ENCODE measurements at places on chromosomes 3 and 15. TPM values are rescaled to one million over a fixed set of nuclear protein-coding genes. Genes with fewer than 3 reads are reported as not detected.

DNA sequence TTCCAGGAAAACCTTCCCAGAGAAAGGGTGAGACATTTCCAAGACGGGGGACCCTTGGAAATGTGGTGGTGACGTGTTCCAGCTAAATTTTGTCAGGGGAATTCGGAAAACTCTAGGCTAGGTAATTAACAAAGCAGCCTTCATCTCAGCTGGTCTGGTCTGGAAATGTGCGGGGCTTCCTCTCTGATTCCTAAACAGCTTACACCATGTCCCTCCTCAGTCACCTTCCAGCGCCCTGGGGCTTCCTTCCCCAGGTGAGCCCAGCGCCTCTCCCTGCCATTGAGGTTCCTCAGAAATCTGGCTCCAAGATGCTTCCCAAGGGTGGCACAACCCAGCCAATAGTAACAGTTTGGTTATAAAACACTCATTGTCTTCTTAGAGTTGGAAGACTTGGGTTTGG, 571 bp downstream of the ACAD9 start:
- no peak for DNase-seq

DNA sequence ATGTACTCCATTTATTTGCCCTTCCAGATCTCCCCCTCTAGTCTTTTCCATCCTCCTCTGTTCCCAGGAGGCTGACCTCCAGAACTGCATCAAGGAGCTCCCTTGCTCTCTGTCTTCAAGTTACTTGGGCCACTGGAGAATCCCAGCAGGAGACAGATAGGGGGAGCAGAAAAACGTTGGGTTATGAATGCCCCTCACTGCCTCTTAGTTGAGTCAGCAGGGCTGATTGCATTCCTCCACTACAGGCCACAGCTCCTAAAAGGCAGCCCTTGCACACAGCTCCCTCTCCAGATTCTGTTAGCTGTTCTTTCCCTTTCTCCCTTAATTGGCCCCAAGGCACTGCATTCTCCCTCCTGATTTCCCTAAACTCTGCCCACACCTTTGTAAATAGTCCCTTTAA, 12.4 kb upstream of the CEP152 start:
- no peak for DNase-seq

GRCh38 chr3:170044795-170045244, 7.0 kb downstream of the GPR160 start:
- DNase-seq = peak; percentile 11

- no peak for DNase-seq
Measured at GRCh38 chr15:70505936-70506912, 257.1 kb downstream of the UACA start.

DNA sequence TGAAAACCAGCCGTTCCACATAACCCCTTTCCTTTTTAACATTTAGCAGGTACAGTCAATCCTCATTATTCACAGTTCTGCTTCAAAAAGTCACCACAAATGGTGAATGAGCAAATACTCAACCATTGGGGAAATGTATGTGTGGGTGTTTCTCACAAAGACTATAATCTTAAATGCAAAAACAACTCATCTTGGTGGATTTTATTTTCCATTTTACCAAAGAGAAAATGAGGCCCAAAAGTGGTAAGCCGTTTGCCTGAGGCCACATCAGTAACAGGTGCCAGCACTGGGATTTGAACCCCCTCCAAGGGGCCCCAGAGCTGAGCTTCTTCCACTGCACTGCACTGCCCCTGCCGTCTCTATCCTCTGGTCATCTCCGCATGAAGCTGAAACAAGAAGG, 208.8 kb downstream of the OSBPL10 start:
- no peak for DNase-seq

GRCh38 chr15:77070180-77070494, 772 bp downstream of the TSPAN3 start:
- DNase-seq = no peak

GRCh38 chr3:12780751-12781150, 15.7 kb upstream of the CAND2 start:
- DNase-seq = peak; percentile 20

- DNase-seq = no peak
Measured at GRCh38 chr3:95994338-95994737, 820.1 kb upstream of the EPHA6 start.

DNA sequence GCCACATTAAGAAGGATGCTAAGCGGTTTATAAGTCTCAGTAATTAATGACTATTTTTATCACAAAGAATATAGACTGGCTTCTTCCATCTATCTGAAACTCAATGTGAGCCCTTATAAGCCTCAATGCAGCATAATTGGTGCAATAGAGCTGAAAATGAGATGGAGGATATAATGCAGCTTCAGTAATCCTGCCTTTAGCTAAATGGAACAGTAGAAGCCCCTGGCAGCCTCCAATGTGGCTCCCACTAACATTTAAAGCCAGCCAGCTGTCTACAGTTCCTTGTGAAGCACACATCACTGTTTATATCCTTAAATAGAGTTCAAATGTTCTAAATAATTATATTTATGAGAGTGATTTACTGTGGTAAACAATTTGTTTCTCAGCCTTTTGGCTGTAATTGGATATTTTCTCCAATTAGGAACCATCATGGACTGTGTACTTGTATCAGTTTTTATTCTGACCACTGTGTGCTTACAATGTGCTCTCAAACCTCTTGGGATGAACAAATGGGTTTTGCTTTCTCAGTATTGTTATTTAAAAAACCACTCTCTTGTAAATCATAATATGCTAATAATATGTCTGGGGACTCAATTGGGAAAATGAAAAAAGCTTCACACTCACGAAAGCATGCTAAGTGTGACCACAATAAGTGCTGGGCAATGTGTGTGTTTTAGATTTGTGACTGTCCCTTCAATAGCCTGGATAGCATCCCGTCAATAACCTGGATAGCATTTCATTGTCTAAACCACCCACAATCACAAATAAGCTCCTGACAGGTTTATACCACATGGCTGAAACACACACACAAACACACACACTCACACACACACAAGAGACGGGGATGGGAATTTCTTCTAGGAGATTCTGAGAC, 366.6 kb downstream of the GBE1 start:
- no peak for DNase-seq

- DNase-seq = no peak
Measured at GRCh38 chr3:11230125-11230524, 42.1 kb upstream of the ATG7 start.

DNA sequence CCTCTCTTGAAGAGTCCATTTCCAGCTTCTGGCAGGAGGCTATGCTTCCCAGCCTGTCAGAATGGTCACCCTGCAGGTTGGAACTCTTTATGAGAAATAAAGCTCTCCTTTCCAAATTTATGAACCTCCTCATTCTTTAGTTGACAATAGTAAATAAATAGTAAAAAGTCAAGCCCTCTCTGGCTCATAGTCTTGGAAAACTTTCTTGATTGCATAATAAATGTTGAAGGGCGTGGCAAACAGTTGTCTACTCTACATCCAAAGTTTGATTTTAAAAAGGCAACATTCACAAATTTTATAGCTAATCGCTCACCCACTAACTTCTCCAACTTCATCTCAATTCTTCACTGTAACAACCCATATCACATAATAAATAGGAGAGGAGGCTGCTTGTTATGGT, 58.8 kb downstream of the MCF2L2 start:
- DNase-seq = no peak

DNA sequence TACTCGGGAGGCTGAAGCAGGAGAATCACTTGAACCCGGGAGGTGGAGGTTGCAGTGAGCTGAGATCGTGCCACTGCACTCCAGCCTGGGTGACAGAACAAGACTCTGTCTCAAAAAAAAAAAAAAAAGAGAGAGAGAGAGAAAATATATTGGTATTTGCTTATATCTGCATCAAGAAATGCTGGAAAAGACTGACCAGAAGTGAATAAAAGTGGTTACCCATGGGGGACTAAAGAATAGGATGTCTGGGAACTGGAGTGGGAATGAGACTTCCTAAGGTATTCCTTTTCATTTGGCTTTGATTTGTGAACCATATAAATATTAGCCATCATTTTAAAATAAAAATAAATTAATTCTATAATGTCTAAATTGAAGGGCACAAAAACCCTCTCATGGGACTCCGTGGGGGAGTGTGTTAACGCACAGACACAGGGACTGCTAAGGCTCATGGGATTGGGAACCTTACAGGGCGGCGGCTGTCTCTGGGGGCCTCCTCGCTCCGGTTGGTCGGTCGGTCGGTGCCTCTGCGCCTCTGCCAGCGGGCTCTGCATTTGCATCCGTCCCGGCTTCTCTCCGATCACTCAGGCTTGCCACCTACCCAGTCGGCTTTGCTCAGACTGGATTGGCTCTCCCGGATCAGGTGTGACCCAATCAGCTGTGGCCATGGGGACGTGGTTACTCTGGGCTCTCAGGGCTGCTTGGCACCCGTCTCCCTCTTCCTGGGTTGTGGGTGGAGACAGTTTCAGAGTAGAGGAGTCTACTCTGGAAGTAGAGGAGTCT, 12.7 kb upstream of the TSPAN3 start:
- no peak for DNase-seq

DNA sequence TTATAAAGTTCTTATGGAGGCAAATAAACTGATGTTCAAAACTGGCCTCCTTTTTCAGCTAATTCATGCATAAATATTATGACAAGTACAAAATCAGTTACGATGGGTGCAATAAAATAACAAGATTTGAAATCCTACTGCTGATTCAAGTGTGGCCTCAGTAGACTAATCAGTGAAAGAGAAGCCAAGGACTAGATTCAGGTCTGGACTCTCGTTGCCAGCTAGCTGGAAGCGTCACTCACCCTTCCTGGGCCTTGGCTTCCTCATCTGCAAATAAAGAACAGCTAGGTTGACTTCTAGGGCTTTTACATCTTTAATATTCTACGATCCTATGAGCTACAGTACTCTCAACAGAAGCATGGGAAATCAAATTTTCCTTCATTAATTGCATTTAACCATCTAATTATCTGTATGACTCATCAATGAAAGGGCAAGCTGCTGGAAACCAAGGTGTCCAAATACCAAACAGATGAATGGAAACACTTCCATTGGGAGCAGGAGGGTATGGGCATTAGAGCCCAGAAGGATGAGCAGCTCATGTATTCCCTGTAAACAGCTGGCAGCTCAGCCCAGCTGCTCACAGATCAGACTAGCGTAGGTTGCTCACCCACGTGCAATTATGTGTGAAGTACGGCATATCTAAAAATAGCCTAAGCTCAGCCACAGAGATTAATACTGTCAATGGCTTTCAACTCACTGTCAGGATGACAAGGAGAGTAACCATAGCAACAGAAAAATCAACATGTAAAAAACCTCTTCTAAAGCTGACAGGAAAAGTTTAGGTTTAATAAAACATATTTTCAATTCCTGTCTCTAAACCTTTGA, 294.8 kb downstream of the PLCL2 start:
- DNase-seq = peak; percentile 67

DNA sequence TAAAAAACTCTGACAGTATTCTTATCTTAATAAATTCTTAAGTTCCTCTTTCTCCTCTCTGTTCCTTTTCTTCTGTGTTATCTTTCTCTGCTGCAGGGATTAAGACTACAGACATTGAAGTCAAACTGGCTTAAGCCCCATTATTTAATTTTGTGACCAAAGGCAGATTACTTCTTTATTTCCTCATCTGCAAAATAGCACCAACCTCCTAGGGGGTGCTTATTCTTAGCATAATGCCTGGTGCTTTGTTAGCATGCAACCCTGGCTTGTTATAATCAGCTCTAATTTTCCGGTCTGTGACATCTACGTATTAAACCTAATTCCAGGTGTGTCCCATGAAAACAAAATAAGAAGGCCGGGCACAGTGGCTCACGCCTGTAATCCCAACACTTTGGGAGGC, 23.8 kb downstream of the SEMA6D start:
- DNase-seq = no peak

DNA sequence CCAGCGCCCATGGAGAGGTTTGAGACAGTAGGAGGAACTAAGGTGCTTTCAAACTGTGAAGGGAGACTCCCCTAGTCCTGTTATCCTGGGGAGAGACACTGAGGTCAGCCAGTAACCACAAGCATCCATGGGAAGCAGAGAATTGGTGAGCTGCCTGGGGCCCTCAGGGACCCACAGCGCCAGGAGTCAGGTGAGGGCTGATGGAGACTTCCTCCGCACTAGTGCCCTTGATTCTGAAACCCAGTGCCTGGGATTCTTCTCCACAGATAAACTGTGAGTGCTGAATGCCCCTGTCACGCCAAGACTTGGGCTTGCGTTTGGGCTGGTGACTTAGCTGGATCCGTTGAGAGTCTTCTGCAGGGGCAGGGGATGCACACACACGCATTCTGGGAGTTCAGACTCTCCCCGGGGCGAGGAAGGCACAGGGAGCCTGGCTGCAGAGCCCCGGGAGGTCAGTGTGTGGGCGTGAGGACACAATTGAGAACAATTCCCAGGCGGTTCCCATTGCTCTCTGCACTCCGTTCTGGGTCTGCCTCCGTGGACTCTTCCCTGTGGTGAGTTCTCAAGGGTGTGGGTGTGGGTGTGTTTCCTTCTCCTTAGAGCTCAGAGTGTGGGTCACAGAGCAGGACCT, 37.9 kb upstream of the SLCO2A1 start:
- DNase-seq = no peak

DNA sequence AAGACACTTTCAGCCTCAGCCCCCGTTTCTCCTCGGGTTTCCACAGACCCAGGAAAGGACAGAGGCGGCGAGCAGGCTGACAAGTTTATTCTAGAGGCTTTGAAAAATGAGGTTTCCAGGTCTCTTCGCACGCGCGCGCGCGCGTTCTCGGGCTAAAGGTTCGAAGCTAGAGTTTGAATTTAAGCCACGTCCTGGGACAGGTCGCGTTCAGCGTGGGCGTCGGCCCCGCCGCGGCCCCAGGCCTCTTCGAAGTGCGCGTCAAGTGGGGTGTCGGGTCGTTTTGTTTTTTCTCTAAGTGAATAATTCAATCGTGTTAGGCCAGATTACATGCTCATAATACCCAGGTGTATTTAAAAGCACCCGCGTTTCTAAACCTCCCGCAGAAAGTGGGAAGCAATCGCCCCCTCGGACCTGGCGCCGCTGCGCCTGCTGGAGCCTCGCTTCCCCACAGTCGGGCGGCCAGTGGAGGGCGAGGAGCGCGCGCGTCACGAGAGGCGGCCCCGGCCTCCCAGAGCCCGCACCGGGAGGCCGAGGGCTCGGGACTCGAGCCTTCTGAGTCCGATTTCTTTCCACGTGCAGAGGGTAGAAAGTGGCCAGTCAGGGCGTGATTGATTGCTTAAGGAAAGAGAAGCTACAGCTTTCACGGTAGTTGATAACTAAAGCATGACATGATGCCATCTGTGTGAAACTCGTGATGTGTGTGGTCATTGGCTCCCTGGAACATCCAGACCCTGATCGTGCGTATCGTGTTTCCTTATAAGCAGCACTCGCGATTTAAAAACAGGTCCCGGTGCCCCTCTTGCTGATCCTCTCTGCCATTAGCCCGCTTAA, 15.8 kb upstream of the SOX2 start:
- no peak for DNase-seq

GRCh38 chr15:90531147-90531546, 1.4 kb downstream of the CRTC3 start:
- DNase-seq = no peak

GRCh38 chr3:120435621-120436020, 15.2 kb downstream of the FSTL1 start:
- no peak for DNase-seq

SERINC4 gene
- 0.72 TPM for total RNA-seq

EHD4 gene
- total RNA-seq = 8.9 TPM

SLCO3A1 gene
- 4.6 TPM for total RNA-seq

MYO9A gene
- total RNA-seq = 116 TPM

BOC gene
- 57.0 TPM for total RNA-seq

CHRNA7 gene
- total RNA-seq = 4.4 TPM

CLDN18 gene
- total RNA-seq = 0.20 TPM

DUOXA2 gene
- not detected for total RNA-seq

AGBL1 gene
- total RNA-seq = 1.1 TPM

KCNMB3 gene
- total RNA-seq = 3.2 TPM

LMAN1L gene
- not detected for total RNA-seq

ETV5 gene
- 19.1 TPM for total RNA-seq

NXPE3 gene
- total RNA-seq = 23.0 TPM

PTH1R gene
- 7.8 TPM for total RNA-seq

PLS1 gene
- 3.8 TPM for total RNA-seq

EPHB3 gene
- 9.3 TPM for total RNA-seq

TRPM1 gene
- total RNA-seq = 0.72 TPM
